Activated CD8-positive, alpha-beta memory T cell treated with anti-CD3 and anti-CD28 coated beads for 24 hours (primary cell): ENCODE measurements at places on chromosomes 3 and 15.

DNA sequence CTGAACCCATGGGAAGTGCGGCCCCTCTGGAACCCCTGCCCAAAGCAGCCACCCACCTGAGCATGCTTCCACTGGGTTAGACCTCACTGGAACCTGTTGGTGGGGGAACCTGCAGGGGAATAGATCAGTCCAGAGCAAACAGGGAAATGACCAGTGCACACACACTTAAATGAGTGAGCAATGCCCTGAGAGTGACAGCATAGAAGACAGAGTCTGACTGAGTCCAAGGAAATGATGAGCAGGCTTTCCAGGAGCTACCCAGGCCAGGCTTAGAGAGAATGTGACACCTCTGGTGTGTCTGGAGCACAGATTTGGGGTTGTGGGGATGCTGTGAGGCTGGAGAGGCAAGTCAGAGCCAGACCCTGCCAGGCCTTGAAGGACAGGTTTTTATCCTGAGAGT, 28.5 kb downstream of the PLA1A start:
- no peak for DNase-seq

- no peak for DNase-seq
Observed at GRCh38 chr15:78671626-78672211, 30.7 kb upstream of the CHRNB4 start.

DNA sequence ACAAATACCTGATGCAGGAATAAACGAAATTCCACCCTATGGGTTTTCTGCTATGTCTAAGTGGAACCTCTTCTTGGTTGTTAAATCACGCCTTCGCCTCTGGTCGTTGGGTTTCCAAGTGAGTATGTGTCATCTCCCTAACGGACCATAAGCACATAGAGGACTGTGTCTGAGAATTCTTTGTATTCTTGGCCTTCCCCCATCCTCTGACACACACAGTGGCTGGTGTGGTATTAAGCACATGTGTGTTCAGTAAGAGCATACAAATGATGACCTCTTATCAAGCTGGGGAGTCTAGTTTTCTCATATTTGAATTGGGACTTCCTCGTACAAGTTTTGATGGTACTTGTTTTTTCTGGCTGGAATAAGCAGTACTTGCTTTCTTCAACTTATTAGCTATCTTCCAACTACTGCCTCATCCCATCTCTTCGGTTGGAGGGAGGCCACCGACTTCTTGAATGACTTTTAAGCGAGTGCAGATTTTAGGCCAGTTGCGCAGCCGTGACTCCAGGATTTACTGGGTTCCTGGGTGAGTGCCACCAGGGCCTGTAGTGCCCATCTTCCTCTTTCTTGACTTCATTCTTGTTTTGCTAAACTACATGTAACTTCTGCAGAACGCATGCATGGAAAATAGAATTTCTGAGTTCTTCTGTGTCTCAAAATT, 240.2 kb downstream of the ADAMTS17 start:
- peak; percentile 17 for DNase-seq

DNA sequence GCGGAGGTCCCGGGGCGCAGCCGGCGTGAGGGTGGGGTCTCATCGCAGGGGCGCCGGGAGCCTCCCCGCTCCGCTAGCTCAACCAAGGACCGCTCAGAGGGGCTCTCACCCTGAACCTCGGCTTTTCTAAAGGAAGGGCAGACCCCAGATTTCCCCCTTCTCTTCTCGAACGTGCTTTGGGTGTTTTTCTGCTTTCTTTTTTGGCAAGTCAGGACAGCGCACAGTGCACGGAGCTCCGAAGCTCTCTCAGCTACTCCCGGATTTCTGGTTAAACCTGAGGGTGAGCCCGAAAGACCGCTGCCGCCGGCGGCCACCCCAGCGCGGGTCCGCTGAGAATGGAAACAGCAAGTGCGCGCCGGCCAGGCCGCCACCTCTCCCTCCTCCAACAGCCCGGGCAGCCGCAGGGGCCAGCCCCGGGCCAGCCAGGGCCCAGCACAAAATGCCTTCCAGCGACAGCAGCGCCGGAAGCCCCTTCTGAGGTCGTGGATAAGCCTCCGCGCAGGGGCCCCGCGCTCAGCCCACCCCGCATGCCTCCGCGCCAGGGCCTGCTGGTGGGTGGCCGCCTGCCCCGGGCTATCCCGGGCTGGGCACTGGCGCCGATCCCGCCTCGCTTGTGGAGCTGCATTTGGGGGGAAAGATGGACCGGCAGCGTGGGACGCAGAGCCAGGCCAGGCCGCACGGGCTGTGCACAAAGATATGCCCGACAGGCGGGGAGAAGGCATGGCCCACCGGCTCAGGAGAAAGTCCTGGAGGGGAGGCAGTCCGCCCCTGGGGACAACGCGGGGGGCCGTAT, 8.2 kb upstream of the OCA2 start:
- peak; percentile 67 for DNase-seq

DNA sequence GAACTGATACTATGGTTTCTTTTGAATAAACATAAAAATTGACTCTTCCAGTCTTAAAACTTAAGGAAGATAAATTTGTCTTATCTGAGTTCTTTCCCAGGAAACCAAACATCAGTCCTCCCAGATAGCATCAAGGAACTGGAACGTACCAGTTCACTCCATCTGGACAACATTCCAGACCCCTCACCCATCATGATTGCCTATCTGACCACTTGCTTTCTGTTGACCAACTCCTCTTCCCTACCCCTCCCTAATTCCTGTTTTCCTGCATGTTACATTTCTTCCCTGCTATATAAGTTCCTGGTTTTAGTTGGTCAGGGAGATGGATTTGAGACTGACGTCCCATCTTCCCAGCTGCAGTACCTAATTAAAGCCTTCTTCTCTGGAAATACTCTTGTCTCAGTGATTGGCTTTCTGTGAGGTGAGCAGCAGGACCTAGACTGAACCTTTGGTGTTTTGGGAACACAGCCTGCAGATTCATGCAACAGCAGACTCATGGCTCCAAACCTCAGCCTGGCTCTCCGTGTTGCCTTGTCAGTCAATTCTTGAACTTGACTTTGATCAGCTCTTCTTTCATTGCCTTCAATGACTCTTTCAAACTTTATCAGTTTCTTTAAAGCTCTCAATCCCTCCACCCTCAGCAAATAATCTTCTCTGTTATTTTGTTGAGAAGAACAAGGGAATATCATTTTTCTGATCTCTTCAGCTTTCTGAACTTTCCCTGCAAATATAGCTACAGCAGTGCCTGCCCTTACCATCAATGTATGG, 123.6 kb downstream of the RPL22L1 start:
- no peak for DNase-seq
